ENCODE measurements at places on chromosomes 3 and 15.

GRCh38 chr3:196063971-196064370, 17.9 kb downstream of the TFRC start:
- DNase-seq, result no peak

DNA sequence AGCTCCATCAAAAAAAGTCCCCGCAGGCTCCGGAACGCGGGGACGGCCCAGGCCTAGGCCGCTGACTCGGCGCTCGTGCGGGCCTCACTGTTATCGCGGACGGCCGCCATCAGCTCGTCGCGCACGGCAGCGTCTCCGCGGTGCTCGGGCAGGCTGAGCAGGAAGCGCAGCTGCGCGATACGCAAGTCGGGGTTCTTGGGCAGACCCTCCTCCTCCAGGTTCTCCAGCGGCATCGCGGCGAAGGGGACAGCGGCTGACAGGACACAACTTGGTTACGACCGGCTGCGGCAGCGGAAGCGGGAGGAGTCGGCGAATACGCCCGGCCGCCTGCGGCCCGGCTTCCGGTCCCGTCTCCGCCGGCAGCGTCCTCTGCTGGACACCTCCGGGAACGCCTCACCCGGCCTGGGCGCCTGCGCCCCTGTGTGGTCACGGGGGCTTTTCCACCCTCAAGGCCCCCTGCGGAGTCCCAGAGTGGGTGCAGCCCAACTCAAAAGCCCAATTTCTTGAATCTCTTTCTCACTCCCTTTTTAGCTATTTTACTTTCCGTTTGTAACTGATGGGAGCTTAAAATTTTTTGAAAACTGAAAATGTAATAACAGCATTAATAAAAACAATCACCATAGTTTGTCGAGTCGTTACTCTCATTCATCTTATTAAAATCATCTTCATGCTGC, at the start of gene PSMD6:
Gene PSMD6, minus strand, starts transcription at position 308 of the 674 bp plus-strand sequence. Its CDS starts 75 bp downstream, at position 233.
- DNase-seq, result peak; percentile 92

- no peak for DNase-seq
Measured at GRCh38 chr15:31202953-31203352, 101.4 kb upstream of the TRPM1 start.

DNA sequence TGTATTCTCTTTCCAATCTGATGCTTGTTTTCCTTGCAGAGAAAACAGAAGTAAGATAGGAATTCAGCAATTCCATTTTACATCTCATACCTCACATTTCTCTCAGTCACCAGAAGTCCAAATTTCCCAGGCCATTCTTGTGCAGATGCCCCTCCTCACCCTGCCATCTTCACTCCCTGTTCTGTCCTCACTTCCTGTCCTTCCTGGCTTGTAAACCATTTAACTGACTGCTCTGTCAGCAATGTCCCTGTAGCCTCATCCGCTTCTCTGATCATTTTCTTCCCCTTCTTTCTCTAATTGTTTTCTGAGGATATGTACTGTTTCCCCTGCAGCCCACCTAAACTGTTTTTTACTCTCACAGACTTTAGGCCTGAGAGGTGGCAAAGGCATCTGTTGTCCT, 40.3 kb downstream of the BLM start:
- DNase-seq, result no peak

DNA sequence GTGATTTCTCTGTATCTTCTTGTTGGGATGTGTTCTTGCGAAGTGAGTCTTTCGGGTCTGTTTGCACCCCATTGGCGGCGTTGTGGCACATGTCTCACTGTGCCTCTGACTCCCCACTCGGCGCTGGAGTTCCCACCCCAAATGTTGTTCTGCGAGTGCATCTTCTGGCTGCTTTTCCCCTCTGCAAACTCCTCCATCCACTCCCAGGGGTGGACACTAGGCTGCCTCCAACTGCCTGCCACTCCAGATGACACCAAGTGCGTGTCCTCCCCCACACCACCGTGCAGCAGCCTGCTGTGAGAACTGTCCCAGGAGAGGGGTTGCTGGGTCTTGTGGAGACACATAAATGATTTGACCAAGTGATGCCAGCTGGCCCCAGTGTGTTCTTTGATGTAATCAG, 17.6 kb downstream of the EFCC1 start:
- DNase-seq, result no peak

- DNase-seq, result no peak
Measured at GRCh38 chr3:89679686-89680085, 572.3 kb downstream of the EPHA3 start.

- no peak for DNase-seq
Measured at GRCh38 chr15:91338766-91339165, 238.7 kb downstream of the SV2B start.

DNA sequence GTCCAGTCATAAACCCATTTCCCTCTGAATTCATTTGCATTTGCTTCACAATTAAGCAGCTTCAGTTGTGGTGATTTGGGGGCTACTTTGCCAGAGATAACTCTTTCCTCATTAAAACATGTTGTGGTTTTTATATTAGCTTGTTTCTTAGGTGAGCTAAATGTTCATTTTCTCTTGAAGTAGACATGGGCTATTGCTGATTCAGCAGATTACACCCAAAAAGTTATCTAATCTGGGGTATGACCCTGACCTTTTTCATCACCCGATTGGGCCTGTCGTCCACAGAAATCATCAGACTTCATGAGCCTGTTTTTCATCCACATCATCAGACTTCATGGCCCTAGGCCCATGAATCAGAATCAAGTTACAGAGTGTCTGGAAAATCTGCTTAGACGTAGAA, 97.5 kb upstream of the KLHL25 start:
- no peak for DNase-seq

DNA sequence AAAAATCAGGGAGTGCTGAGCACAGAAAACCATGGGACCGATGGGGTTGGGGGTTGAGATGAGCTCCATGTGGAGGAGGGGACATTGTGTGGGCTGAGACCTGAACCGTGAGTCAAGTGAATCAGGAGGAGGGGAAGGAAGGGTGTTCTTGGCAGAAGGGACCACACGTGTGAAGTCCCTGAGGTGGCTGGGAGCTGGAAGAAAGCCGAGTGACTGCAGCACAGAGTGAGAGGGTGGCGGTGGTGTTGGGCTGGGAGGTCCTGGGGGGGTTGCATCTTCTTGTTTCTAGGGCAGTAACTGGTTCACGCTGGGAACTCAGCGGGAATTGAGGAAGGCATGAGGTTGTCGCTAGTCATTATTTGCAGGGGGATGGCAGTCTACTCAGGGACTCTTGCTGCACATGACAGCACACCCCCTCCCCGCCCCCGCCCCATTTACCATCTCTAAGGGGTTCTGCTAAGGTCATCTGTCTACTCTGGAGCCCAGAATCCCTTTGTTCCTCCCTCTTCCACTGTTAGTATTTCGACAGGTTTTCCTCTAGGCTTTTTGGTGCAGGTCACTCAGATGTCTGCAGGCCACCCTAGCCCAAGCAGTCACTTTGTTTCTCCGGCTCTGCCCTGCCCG, 254.3 kb downstream of the TLE3 start:
- no peak for DNase-seq

GRCh38 chr3:151199554-151200438, 3.2 kb downstream of the GPR171 start:
- DNase-seq, result peak; percentile 53

DNA sequence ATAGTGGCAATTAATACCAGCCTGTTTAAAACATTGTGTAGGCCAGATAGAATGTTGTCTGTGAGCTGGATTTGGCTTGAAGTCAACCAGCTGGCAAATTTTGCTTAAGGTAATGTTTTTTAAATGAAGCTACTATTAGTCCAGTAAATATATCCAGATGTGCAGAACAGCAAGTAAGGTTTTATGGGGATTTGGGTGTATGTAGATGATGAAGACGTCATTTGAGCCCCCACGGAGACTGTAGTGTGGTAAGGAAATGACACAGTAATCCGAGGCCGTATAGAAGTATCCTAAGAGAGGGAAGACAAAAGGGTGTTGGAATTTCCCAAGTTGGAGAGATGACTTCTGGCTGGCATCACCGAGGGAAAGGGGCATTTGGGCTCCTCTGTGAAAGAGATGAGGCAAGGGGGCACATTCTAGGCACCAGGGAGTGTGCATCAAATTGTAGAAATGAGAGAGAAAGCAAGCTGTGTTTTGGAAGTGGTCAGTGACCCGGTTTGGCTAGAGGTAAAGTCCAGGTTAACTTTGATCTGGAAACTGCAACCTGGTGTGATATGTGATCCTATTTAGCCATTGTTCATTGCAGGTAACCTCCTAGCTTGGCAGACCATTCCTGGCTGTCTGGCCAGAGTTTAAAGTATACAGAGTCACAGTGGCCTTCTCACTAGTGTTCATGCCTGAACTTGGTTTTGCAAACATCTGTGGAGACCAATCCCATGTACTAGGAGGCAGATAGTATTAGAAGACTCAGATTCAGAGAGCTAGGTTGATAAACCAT, 104.2 kb downstream of the ITPR1 start:
- no peak for DNase-seq

DNA sequence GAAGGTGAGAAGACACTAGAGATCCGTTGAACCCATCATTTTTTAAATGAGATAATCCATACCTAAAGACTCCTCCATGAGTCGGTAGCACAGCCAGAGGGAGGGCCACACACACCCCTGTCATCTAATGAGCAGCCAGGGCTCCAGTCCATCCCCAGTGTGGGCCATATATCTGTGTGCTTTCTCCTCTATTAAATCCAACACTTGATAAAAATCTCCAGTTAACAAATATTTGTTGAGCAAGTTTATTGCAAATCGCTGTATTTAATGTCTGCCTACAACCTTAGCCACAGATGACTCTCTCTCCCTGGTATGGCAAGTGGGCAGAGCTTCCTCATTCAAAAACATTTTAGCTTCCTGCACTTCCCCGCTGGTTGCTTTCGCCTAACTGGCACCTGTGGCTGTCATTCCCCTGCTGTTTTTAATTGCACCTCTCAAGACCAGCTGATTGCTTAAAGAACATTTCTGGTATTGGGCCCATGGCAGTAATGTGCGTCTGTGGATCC, 82.8 kb downstream of the SMAD3 start:
- DNase-seq, result no peak

- DNase-seq, result peak; percentile 89
Measured at GRCh38 chr3:72520690-72521308, 327.4 kb downstream of the SHQ1 start.

DNA sequence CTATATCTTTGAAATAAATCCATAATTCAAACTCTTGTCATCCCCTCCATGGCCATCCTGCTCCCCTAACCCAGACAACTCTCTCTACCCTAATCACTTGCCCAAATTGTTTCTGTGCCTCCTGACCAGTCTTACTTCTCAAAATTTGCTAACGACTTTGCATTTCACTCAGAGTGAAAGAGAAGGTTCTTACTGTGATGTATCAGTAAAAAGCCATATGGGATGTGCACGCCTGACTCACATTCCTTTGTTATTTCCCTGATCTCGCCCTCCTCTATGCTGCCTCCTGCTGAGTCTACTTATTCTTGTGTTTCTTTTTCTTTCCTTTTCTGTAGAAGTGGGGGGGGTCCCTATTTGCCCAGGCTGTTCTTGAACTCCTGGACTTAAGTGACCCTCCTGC, 487.2 kb upstream of the FRG2C start:
- DNase-seq, result no peak

DNA sequence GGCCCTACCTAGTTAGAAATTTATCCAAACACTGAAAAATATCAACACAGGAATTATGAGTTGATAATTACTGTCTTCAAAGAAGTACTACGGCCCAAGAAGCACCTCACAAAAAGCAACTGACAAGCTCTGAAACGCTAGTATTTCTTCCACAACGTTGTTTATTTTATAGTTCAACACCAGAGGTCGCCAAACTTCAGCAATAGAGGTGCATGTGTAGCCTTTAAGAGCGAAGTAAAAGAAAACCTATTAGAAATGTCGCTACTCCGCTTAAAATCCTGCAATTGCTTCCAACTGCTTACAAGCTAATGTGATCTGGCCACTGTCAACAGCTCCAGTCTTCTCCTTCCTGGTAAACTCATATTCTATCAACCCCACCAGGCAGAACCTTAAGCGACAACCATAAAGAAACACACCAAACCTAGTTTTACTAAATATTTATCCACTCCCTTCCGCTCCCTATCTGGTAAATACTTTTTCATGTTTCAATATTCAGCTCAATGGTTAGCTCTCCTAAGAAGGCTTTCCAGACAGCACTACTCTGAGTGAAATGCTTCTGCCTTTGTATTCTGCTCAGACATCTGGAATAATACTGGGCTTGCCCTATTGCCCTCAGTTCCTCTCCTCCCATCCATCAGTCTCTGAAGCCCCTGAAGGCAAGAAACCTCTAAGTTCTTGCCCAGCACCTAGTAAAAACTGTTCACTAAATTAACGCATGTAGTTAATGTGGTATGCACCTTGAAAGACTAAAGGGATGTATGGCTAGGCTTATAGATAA, 110.2 kb downstream of the NR1I2 start:
- peak; percentile 64 for DNase-seq

- DNase-seq, result no peak
Measured at GRCh38 chr15:90029024-90029423, 27.9 kb downstream of the ZNF710 start.

- peak; percentile 72 for DNase-seq
Measured at GRCh38 chr3:187999821-188000220, 154.1 kb upstream of the LPP start.

GRCh38 chr15:69104050-69104750, 56.2 kb upstream of the GLCE start:
- peak; percentile 30 for DNase-seq

DNA sequence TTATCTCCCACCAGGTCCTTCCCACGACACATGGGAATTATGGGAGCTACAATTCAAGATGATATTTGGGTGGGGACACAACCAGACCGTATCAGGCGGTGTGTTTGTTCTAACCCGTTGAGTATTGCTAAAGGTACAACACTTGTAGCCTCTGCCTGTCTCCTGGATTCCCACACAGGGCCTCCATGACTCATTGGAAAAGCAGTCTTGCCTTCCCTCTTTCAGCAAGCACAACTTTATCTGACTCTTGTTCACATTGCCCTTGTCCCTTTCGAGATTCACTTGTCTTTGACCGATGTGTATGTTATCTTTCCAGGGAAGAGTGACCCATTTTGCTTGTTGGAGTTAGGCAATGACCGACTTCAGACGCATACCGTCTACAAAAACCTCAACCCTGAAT, 152.3 kb downstream of the MCTP2 start:
- DNase-seq, result no peak

- DNase-seq, result peak; percentile 6
Measured at GRCh38 chr3:124812291-124813265, 74.6 kb downstream of the ITGB5 start.

- peak; percentile 25 for DNase-seq
Measured at GRCh38 chr3:149085828-149086231, 503 bp downstream of the HLTF start.

- DNase-seq, result peak; percentile 23
Measured at GRCh38 chr15:58182460-58183163, 44.4 kb downstream of the AQP9 start.

DNA sequence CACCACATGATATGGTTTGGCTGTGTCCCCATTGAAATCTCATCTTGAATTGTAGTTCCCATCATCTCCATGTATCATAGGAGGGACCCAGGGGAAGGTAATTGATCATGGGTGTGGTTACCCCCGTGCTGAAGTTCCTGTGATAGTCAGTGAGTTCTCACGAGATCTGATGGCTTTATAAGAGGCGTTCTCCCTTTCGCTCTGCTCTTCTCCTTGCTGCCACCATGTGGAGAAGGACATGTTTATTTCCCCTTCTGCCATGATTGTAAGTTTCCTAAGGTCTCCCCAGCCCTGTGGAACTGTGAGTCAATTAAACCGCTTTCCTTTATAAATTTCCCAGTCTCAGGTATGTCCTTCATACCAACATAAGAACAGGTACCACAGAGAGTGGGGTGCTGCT, 21.9 kb downstream of the OSTN start:
- DNase-seq, result no peak

Data from activated CD4-positive, alpha-beta T cell treated with anti-CD3 and anti-CD28 coated beads, Interleukin-2, Interleukin-4, amounts not matched to agents 100 ng/mL and 50 ng/mL, durations not matched to agents 16 hours and 8 hours (primary cell).